ENCODE measurements at places on chromosomes 2 and 18.

DNA sequence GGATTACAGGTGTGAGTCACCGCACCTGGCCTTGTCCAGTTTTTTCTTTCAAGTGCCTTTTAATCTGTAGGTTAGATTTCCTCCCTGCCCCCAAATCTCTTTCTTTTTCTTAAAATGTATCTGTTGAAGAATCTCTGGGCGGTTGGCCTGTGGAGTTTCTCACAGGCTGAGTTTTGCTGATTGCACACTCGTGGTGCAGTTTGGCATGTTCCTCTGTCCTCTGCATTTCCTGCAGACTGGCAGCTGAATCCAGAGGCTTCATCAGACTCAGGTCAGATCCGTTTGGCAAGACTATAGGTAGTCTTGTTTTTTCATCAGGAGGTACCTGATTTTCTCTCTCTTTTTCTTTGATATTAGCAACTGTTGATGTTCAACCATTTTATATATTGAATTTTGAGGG is 5.5 kb downstream of the CASP10 start:
- no peak for DNase-seq

GRCh38 chr2:213253162-213253561 is 31.1 kb upstream of the SPAG16 start:
- DNase-seq: no peak

GRCh38 chr2:108365656-108366055 is 12.1 kb upstream of the SULT1C4 start:
- DNase-seq: no peak

GRCh38 chr18:9705183-9705829 is 2.8 kb upstream of the RAB31 start:
- peak; percentile 28 for DNase-seq

- no peak for DNase-seq
These were observed 61.8 kb downstream of the PARD6G start for GRCh38 chr18:80185545-80185944.

- no peak for DNase-seq
These were observed 153.7 kb downstream of the NRXN1 start for GRCh38 chr2:50878251-50878650.

GRCh38 chr2:109373791-109374547 is 239.8 kb downstream of the SEPTIN10 start:
- DNase-seq: no peak

DNA sequence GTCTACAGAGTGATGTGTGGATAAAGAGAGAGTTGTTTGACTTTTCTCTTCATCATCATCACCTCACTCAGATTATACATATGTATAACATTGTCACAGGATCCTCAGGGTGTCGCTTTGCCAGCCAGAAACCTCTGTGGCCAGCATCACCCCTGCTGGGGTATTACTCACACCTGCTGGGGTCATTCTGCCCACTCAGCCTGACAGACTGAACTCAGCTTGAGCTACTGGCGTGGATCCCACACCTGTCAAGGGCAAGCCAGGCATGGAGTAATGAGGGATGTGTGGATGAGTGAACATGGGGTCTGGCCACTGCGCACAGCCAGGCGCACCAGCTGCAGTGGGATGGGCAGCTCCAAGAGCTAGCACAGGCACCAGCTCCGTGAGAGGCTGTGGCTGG is 870.6 kb downstream of the CBLN2 start:
- no peak for DNase-seq

- DNase-seq: no peak
These were observed 266.2 kb downstream of the ASXL3 start for GRCh38 chr18:33844232-33844631.

DNA sequence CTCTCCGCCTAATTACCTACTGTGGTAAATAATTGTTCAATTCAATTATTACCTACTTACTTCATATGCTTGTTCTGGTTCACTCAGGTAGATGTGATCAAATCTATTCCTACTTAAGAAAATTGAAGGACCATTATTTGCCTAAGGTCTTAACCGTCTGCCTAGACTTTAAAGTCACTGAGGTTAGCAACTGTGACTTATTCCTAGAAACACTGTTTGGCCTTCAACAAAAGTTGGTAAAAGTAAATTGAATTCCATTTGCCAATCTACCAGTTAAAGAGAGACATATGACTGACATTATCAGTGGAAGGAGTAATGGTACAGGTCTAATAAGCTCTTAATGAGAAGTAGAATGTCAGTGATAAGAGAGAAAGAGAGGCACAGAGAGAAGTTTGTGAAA is 491.5 kb downstream of the NYAP2 start:
- DNase-seq: no peak

GRCh38 chr2:105489168-105489878 is 90.5 kb upstream of the FHL2 start:
- DNase-seq: no peak

DNA sequence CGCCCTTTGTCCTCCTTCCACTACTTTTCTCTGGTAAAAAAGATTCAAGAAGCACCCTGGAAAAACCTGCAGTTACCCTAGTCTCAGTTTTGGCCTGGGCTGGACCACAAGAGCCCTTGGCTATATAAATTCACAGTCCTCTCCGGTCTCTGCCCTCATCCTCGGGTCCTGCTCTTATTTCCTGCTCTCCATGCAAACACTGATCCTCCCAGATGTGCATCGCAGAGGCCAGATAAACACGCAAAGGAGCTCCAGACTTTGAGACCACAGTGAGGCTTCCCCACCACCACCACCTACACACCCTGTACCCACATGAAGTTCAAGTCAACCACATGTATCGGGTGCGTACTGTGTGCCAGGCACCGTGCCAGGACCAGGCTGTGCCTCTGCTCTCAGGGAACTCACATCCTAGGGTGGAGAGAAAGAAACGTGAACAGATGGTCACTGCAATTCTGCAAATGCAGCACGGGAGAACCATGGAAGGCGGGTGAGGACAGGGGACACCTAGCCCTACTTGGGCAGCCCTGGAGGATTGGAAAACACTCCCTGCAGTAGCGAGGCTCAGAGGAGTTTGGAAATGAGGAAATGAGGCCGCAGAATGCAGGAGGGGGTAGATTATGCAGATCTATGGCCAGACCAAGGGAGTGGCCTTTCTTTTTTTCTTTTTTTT is 7.4 kb downstream of the CTDSP1 start:
- DNase-seq: peak; percentile 74

DNA sequence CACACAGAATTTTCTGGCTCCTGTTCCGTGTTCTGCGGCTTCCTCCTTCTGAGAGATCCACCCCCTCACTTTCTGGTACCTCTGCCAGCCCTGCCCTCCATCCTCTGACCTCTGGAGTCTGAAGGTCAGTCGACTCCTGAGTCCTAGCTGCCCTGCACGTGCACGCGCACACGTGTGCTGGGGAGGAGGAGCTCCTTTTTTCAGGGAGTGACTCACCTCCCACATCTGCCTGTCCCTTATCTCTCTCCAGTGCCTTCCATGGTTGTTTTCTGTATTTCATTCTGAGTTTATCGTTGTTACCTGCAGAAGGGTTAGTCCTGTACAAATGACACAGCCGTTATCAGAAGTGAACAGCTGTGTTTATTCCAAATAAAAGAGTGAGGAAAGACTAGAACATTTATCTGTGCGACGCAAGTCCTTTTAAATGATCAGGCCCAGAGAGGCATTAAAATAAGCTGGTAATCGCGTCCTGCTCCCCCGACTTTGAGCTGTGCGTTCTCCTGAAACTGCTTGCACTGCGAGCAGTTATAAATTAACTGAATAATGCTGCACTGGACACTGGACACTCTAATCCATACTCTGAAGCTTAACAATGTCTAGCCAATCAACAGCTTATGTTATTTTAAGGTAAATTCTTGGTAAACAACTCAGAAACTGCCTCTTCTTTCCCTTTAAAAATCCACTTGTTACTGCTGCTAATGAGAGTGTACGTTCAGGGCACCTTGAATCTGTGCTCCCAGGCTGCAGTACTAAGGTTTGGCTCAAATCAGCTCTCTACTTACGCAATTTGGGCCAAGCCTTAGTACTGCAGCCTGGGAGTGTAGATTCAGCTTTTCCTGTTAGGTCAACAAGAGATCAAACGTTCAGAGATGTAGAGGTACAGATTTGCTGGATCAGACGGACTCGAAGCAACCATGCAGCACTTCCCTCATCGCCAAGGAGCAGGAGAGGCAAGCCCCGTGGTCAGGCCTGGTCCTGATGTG is 72.5 kb downstream of the GALR1 start:
- DNase-seq: no peak

- no peak for DNase-seq
These were observed 90.3 kb upstream of the PHLPP1 start for GRCh38 chr18:62625019-62625418.

DNA sequence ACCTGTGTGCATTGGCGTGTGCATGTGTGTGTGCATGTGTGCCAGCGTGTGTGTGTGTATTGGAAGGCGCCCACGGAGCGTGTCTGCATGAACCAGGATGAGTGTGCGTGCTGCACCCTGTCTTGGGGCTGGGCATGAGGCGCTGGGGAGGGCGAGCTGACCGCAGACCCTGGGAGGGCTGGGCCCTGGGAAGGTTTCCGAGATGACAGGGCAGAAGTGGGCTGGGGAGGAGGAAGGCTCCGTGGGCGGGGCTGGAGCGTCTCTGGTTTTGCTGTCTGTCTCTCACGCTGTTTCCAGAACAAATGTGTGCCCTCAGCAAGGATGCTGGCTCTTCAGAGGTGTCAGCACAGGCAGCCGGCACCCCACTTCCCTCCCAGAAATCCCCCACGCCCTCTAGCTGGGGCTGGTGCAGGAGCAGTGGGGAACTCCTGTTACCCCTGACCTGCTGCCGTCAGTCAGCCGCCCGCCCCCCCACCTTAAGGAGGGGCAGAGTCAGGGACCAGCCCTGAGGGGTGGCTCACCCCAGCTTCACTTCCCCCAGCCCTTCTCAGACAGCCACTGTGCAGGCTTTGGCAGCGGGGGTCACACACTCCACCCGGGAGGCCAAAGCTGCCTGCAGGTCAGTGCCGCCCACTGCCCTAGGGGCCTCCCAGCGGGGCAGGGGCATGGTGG is at the start of gene GPR35:
GPR35 (plus strand) TSS at position 531 of the 672 bp plus-strand sequence. CDS start 4,473 bp downstream, outside the sequence.
- peak; percentile 96 for DNase-seq

- peak; percentile 4 for DNase-seq
These were observed 736.6 kb upstream of the GCFC2 start for GRCh38 chr2:76447294-76447693.

DNA sequence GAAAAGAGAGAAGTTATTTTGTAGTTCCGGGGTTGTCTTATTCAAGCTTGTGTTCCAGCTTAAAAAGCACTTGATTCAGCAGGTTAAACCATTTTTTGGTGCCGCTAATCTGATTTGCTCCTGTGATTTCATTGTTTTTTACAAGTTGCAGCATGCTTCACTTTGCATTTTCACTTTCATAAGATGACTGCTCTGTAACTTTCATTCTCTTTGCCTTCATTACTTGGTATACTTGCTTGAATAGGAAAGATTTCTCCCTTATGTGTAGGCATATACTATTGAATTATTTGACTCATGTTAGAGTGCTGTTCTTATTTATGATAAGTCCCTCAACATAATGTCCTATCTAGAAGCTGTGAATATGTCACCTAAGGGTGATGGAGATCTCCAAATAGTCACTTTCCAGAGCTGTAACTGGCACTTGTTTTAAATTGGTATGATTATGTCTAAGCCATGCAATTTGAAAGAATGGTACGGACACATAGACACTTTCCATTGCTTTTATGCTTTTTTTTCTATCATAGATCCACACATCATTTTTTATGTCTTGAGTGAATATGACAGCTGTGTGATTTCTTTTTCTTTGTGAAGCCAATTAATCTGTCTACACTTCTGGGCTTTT is 254.5 kb downstream of the DSEL start:
- no peak for DNase-seq

DNA sequence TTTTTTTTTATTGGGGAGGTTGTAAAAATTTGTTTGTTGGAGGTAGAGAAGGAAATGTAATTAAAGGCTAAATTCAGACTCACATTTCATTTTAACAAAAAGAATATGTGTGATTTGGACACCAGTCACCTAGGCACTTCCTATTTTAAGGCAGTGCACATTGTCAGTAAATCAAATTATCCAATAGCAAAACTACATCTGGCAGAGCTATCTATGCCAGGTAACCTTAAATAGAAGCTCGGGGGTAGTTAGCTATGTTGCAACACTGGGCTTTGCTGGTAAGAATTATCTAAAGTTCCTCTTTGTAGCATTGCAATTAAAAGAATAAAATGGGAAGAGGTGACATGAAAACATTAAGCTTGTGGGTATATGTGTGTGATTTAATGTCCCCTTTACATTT is 1064.4 kb upstream of the ZEB2 start:
- DNase-seq: peak; percentile 39

- DNase-seq: no peak
These were observed 49.2 kb upstream of the PPP1CB start for GRCh38 chr2:28702415-28702861.

GRCh38 chr2:42784204-42784880 is 8.0 kb downstream of the HAAO start:
- DNase-seq: no peak

GRCh38 chr2:128510701-128511397 is 192.2 kb upstream of the HS6ST1 start:
- peak; percentile 37 for DNase-seq

DNA sequence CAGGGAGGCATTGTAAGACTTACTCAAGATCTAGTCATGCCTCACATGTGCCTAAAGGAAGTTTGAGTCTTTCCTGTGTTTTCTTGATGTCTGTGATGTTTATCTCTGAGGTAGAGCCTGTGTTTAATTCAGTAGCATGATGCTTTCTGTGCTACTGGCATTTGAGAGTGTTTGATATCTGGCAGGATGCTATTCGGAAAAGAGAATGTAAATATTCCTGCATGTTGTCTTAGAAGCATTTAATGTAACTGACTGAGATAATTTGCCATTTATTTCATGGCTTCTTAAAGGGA is 58.8 kb downstream of the GREB1L start:
- no peak for DNase-seq

DNA sequence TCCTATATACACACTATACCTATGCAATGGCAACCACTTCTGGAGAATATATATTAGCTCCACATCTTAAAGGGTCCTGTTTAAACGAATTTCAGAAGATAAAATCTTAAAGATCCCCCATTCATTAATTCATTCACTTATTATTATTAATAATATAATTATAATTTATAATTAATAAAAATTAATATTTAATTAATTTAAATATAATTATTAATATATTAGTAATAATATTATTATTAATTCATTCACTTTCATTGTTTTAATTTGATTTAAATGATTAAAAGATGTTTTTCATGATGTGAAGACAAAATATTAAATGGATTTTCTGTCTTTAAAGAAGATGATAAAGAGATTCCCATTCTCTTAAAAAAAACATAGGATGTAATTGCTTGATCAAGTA is 21.1 kb downstream of the NFU1 start:
- DNase-seq: no peak

DNA sequence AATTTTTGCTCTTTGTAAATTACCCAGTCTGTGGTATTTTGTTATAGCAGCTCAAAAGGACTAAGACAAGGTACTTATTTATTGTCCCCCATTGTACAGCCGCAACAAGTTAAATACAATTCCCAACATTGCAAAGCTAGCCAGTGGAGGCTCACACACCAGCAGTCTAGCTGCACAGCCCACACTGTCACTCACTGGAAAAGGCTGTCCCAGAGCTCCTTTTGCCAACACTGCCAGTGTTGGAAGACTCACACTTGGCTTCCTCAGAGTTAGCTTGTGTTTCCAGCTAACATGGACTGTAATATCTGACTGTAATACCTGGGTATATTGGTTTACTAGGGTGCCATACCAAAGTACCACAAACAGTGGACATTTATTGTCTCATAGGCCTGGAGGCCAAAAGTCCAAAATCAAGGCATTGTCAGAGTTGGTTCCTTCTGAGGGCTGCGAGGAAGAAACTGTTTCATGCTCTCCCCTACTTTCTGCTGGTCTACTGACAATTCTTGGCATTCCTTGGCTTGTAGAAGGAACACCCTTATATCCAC is 6.6 kb upstream of the DYM start:
- no peak for DNase-seq

Data from MV-4-11 (cell line).